ENCODE measurements at places on chromosomes 7 and 10.

- DNase-seq: no peak
These were observed 17.9 kb upstream of the MYL7 start for GRCh38 chr7:44158873-44159631.

DNA sequence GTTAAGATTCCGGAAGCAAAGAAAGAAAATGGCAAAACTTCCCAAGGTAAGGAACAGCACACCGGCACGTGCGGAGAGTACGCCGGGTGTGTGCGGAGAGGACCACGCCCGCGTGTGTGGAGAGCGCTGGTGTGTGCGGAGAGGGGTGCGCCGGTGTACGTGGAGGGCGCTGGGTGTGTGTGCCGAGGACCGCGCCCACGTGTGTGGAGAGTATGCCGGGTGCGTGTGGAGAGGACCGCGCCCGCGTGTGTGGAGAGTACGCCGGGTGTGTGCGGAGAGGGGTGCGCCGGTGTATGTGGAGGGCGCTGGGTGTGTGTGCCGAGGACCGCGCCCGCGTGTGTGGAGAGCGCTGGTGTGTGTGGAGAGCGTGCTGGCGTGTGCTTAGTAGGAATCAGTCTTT lies 48.6 kb upstream of the DPYSL4 start:
- no peak for DNase-seq

- no peak for DNase-seq
These were observed 696.7 kb upstream of the CELF2 start for GRCh38 chr10:10320956-10321355.

DNA sequence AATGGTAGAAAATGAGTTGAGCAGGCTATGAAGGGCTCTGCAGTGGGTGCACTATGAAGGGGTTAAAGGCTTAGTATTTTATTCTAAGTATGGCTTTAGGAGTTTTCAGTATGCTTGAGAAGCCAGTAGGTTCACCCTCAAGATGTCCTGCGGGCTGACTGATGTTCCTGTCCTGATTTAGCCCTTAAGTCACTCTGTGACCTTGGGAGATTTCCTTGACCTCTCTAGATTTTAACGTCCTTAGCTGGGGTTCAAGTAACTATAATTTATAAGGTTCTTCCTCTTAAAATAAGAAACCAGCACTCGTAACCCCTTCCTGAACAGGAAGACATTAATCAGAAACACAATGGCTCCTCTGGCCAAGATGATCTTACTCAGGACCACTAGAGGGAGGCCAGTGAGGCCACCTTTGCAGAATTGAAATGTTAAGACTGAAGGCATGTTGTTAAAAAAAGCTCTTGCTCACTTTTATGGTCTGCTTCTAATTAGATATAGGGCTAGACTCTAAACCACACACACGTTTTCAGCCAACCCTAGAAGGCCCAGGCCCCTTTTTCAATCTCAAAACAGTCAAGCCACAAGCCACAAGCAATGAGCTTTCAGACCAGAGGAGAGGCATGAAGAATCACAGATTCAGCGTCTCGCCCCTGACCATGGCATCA lies 41.9 kb downstream of the CDK1 start:
- DNase-seq: no peak

DNA sequence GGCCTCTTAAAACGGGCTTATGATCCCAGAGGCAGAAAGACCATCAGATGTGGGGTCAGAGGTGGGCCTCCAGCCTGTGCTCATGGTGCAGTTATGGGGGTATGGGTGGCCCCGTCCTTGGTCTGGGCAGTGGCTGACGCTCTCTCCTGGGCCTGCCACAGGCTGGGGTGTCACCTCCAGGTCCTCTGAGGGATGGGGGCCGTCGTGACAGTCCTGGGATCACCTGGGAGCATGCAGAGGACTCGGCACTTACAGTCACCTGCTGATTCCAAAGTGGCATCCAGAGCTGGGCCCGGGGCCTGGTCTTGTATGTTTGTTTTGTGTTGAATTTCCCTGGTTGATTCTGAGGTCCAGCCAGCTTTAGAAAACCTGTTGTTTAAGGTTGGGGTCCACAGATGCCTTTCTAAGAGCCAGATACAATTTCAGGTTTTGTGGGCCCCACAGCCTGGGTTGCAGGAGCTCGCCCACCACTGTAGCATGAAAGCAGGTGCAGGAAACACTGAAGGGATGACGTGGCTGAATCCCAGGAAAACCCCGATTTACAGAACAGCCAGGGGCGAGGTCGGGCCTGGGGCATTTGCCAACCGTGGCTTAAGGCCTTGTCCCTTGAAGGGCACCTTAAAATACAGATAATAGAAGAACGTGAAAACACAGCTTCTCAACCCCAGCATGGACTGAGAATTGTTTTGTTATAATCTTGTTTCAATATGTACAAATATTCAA lies 170.7 kb upstream of the PPP2R2D start:
- DNase-seq: no peak

GRCh38 chr7:42292991-42293521 lies 56.0 kb upstream of the GLI3 start:
- no peak for DNase-seq

GRCh38 chr10:121975295-121976086 lies 474 bp upstream of the NSMCE4A start:
- no peak for DNase-seq

Data from kidney epithelial cell (primary cell).